Stimulated activated naive CD4-positive, alpha-beta T cell (primary cell): ENCODE measurements at places on chromosomes 4 and X.

DNA sequence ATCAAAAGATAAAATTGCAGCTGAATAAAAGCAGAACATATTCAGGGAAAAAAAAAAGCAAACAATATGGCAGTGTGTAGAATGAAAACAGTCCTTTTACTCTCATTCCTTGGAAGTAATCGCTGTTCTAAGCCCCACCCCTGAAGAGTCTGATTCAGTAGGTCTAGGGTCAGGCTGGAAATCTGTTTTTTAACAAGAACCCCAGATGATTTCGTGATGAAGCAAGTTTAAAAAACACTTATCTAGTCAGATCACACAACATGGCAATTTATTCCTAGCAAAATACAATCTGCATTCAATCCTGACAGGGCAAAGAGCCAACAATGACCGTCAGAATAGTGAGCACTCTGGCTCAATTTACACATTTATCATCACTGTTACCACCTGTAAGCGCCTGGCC lies 16.1 kb downstream of the FAM120C start:
- DNase-seq = no peak

DNA sequence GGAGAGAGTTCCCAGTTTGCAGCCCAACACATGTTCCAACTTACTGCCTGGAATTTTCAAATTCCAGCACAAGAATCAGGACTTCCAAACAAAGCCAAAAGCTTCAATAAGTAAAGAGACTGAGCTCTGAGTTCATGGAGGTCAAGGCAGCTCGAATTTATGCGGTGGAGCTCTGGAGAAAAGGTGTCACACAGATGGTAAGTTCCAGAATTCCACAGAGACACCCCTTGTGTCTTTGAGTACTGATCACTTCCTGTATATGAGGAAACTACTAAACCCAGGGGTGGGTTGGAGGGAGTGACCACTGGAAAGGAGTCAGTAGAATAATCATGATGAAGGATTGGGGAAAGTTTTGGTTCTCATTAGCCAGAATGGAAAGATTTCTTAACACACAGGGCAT lies 118.5 kb upstream of the GUCY1A1 start:
- no peak for DNase-seq

DNA sequence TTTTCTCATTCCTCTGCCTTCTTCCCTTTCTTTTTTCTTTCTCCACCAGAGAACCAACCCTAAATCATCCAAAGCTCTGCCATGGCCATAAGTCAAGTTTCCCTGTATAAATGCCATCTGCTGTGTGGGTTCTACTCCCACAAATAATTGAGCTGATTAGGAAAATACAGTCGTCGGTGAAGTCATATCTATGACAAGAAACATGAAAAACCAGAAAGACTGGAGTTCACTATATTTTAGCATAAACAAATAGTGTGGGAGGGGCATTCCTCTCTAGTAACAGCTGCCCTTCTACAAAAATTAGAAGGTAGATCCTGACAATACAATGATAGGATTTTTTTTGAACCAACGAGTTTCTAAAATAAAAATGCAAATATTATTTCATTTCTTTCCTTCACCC lies 48.8 kb downstream of the SPOCK3 start:
- DNase-seq = no peak

GRCh38 chr4:144556636-144557035 lies 89.3 kb upstream of the HHIP start:
- DNase-seq = no peak

DNA sequence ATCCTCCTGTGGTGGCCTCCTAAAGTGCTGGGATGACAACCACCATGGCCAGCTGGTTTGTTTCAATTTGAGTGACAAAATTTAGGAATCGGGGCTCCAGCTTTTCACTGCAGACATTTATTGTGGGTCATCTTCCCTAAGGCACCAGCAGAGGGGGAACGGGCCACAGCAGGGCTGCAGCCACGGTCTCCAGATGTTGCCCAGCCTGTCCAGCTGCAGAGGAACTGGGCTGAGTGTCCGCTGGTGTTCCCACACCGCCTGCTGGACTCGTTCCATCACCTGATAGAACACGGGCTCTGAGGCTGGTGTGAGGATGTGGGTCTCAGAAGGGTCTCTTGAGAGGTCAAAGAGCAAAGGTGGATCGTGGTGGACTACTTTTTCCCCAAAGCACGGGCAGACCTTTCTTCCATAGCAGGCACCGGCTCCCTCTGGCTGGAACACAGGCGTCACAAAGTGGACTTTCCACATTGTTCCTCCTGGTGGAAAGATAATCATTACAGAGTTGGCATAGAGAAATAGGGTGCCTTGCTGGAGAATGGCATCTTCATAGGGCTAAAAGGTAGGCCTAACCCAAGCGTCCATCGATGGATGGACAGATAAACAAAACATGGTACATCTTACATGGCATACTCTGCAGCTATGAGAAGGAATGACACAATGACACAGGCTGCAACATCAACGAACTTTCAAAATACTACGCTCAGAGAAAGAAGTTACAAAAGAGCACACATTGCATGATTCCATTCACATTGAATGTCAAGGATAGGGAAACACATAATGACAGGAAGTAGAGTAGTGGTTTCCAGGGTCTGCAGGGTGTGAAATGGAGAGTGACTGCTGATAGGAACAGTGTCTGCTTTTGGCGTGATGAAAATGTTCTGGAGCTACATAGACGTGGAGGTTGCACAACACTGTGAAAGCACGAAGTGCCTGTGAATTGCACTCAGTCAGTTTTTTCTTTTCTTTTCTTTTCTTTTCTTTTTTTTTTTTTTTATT lies 5.9 kb upstream of the ARSD start:
- DNase-seq = no peak

GRCh38 chrX:41827886-41828285 lies 95.5 kb downstream of the CASK start:
- no peak for DNase-seq

DNA sequence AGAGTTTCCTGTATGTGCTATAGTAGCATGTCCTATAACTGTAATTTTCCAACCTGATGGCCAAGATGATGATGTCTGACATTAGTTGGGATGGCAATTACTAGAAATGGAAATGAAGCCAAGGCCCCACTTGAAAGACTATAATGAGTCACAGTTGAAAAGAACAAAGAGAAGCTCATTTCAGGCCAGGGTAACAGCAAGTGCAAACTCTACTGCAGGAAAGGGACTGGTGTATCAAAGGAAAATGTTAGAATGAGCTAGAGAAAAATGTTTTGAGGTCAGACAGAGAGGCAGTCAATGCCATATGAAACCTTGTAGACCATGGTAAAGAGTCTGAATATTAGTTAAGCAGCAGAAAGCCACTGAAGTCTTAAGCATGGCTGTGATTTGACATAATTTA lies 146.2 kb upstream of the SH3RF1 start:
- DNase-seq = no peak

DNA sequence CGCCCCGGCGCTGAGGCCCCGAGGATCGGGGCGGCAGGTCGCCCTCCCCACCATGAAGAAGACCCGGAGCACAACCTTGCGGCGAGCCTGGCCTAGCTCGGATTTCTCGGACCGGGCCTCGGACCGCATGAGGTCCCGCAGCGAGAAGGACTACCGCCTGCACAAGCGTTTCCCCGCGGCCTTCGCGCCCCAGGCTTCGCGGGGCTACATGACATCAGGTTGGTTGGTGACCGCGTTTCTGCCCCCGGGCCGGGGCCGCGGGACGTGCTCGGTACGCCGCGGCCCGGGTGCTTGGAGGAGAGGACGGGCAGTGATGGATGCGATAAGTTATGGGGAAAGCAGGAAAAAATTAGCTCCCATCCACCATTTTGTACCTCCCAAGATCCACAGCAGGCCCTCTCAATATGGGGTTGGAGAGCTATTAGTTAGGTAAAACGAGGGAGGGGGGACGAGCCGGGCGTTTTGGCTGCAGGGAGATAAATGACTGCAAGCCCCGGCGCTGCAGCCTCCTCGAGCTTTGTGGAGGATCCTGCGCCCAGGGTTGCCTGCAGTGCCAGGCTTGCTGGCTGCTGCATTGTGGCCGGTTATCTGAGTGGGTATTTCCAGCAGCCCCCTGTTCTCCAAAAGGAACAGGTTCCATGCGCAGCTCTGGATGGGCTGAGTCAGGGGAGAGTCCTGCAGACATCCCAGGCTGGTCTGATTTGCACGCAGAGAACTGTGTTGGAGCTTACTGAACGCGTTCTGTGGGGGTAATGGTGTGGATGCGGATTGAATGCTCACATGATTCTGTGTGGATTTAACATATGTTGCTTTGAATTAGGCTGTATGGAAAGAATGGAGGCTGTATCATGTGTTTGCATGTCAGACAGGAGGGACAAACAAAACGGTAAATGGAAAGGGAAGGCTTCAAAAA lies 1.9 kb downstream of the STOX2 start:
- no peak for DNase-seq

- DNase-seq = no peak
Observed at GRCh38 chr4:139951021-139951420, 203.0 kb downstream of the MAML3 start.
